Stimulated activated CD4-positive, alpha-beta T cell treated with anti-CD3 and anti-CD28 coated beads, Interleukin-4, amount 100 ng/mL, for 1 hour (primary cell): ENCODE measurements at places on chromosomes 5 and 9.

- no peak for DNase-seq
These were observed 324.5 kb downstream of the ARRDC3 start for GRCh38 chr5:91058575-91058974.

GRCh38 chr5:95861221-95861863 is 38.8 kb upstream of the GLRX start:
- DNase-seq, result no peak

GRCh38 chr5:91499943-91500531 is 116.9 kb upstream of the ARRDC3 start:
- DNase-seq, result no peak

GRCh38 chr5:22780756-22781155 is 72.4 kb downstream of the CDH12 start:
- no peak for DNase-seq

- no peak for DNase-seq
These were observed 70.4 kb downstream of the OTP start for GRCh38 chr5:77568082-77568481.

DNA sequence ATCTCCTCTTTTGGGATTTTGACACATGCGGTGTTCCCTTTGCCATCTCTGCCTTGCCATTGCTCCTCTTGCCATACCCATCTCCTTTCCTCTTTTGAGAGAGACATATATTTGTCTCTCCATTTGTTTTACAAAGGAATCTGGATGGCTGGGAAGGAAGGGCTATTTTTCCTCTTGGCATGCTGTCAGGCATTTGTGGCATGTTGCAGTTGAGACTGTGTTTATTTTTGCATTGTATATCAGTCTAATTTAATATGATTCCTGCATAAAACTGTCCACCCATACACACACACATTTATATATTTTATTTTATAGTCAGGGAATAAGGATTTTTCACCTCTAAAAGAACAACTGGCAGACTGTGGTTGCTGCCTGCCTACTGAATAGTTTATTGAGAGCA is 1105.8 kb upstream of the SEMA6A start:
- no peak for DNase-seq

DNA sequence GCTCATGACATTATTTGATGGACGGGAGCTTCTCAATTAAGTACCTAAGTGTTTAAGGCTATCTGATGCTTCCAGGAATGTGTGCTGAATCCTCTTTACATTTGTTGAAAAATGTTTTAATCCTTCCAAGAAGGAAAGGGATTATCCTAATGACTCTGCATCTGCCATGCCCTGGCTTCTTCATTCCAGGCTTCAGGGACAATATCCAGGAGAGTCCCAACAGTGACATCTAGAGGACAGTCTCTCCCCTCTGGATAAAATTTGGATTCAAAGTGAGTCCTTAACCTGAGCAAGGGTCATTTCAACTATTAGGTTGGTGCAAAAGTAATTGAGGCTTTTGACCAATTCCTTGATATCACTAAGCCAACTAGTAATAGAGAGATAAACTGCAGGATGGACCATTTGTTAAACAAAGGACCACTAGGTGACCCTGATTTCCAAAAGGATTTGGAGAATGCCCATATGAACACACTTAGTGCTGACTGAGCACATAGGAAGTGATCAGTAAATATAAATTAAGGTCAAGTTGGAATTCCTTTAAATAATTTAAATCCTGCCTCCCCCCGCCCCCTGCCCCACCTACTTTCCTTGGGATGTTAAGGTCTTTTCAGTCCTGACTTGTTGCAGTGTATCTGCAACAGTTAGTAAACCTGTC is 19.1 kb downstream of the TNFSF8 start:
- DNase-seq, result no peak

- no peak for DNase-seq
These were observed 52.2 kb downstream of the ABHD17B start for GRCh38 chr9:71858812-71859211.

DNA sequence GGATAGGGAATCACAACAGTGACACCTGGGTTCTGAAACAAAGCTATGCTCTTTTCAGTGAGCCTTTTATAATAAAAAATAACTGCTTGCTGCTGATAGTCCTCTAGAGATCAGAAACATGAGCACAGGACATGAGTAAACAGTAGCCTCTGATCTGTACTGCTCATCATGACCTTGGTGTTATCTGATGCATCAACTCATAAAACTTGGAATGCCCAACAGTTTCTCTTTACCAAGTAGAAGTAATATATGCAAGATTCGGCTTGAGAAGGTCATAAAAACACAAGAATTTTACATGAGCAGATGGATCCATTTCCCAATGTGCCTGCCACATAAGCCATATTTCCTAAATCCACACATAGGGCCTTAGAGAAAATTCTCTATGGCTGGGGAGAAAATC is 318.3 kb upstream of the GRAMD2B start:
- no peak for DNase-seq

GRCh38 chr9:71941060-71941568 is 29.7 kb downstream of the C9orf85 start:
- DNase-seq, result no peak

DNA sequence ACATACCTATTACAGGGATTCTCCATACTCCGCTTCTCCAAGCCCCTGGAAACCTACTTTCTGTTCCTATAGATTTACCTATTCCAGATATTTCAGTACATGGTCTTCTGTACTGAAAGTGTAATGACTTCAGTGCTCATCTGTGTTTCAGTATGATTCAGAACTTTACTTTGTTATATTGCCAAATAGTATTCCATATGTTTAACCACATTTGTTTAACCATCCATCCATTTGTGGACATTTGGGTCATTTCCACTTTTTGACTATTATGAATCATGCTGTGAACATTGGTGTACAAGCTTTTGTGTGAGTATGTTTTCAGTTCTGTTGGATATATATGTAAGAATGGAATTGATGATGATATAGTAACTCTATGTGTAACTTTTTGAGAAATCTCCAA is 188.9 kb downstream of the PDZD2 start:
- DNase-seq, result no peak
